Astrocyte of the spinal cord (primary cell): ENCODE measurements at places on chromosomes 5 and 9.

GRCh38 chr9:127093319-127094020 lies 29.0 kb downstream of the ANGPTL2 start:
- DNase-seq = no peak

- peak; percentile 4 for DNase-seq
Measured at GRCh38 chr9:20353931-20354652, 268.2 kb downstream of the MLLT3 start.

- no peak for DNase-seq
Measured at GRCh38 chr9:126347093-126347492, 20.5 kb downstream of the MVB12B start.

- no peak for DNase-seq
Measured at GRCh38 chr9:121651008-121651294, 483 bp upstream of the DAB2IP start.

GRCh38 chr9:134631881-134632280 lies 9.7 kb upstream of the COL5A1 start:
- no peak for DNase-seq

DNA sequence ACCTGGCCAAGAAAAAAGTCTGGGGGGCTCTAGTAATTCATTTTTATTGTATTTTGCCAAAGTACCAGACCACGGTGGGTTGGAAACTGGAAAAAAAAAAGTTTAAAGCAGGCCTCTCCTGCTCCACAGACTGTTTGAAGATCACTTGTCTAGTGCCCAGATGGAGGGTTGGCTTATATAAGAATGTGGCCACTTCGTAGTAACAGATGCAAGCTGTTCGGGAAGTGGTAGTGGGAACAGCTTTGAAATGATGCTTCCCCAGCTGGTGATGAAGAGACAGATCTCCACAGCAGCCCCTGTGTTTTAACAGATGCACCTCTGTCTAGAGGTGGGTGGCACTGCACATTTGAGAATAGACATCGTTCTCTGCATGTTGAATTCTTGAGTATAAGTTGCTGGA lies 54.3 kb upstream of the DMRT3 start:
- no peak for DNase-seq
